SJCRH30 (cell line): ENCODE measurements at places on chromosomes 6 and 20. TPM values are rescaled to one million over a fixed set of nuclear protein-coding genes. Genes with fewer than 3 reads are reported as not detected.

DNA sequence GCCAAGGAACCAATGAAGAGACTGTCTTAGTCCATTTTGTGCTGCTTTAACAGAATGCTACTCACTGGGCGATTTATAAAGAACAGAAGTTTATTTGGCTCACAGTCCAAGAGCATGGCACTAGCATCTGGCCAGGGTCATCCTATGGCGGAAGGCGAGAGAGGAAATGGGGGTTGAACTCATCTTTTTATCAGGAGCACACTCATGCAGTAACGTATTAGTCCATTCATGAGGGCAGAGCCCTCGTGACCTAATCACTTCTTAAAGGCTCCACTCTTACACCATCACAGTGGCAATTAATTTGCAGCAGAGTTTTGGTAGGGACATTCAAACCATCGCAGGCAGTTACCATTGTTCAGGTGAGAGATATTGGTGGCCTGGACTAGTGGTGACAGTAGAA lies 8.5 kb downstream of the ARFGEF2 start:
- DNase-seq = no peak

The OTOR gene
- not detected in 2 replicates for total RNA-seq

The CCDC170 gene
- not detected in 2 replicates for total RNA-seq

The LIN28B gene
- 20.3 and 22.4 TPM in 2 replicates for total RNA-seq
